ENCODE measurements at places on chromosomes 13 and 19.

DNA sequence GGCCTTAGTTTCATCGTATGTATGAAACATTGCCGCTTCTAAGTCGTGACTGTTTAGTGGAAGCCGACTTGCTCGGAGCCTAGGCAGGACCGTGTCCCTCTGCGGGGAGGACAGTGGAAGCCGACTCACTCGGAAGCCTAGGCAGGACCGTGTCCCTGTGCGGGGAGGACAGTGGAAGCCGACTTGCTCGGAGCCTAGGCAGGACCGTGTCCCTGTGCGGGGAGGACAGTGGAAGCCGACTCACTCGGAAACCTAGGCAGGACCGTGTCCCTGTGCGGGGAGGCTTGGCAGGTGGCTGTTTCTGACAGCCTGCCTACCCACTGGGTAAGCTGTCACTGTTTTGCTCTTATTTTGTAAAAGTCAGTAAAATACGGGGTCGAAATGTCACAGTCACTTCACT, 20.4 kb upstream of the DCUN1D2 start:
- no peak for DNase-seq

GRCh38 chr19:1269478-1270212, 513 bp downstream of the CIRBP start:
- peak; percentile 81 for DNase-seq

DNA sequence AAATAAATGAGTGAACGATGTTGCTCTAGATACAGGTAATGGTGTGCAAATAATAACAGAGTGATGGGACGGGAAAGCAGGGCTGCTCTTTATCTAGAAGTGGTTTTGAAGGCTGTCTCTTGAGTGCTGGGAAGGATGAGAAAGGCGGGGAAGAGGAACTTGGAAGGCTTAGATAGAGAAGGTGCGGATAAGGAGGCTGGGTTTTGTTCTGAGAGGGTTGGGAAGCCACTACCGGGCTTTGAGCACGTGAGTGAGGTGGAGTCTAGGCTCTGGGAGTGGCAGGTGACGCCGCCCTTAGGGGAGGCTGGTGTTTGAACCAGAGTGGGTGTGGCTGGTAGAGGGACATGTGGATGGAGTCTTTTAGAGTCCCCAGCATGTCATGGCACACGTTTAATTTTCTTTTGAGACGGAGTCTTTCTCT, 811 bp downstream of the ARMC6 start:
- peak; percentile 43 for DNase-seq

DNA sequence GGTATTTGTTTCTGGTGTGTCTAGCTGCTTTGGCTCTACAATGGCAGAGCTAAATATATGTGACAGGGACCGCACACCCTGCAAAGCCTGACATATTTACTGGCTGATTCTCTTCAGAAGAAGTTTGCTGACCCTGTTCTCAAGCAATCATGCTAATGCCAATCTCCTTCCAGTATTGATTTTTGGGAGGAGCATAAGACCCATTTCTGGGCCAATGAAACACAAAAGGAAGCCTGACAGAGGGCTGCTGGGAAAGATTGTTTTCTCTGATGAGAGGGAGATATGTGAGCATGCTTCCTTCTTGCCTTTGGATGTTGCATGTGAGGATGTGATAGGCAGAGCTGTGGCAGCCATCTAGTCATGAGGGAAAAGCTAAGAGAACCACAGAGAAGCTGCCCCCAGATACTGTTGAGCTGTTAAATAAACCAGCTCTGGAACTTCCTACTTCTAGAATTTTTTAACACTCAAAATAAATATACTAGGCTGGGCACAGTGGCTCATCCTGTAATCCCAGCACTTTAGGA, 31.4 kb upstream of the TPTE2 start:
- DNase-seq = no peak
